Fibroblast of skin of left biceps (primary cell): ENCODE measurements at places on chromosomes 7 and 10.

DNA sequence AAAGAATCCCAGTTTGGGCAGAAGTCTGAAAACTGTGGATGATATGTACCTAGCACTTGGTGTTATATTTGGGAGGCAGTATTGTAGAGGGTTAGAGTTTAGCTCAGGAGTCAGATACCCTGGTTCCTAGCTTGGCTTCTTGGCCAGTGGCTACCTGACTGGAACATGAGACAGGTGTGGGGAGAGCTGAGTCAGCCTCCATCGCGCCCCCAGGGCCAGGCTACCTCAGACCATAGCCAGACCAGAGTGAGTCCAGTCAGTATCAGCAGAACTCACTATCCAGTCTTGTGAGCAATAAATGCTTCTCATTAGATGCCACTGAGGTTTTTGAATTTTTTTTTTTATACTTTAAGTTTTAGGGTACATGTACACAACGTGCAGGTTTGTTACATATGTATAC lies 26.0 kb downstream of the CYP3A5 start:
- no peak for DNase-seq

- no peak for DNase-seq
Observed at GRCh38 chr10:120606051-120606764, 149.2 kb downstream of the PLPP4 start.

DNA sequence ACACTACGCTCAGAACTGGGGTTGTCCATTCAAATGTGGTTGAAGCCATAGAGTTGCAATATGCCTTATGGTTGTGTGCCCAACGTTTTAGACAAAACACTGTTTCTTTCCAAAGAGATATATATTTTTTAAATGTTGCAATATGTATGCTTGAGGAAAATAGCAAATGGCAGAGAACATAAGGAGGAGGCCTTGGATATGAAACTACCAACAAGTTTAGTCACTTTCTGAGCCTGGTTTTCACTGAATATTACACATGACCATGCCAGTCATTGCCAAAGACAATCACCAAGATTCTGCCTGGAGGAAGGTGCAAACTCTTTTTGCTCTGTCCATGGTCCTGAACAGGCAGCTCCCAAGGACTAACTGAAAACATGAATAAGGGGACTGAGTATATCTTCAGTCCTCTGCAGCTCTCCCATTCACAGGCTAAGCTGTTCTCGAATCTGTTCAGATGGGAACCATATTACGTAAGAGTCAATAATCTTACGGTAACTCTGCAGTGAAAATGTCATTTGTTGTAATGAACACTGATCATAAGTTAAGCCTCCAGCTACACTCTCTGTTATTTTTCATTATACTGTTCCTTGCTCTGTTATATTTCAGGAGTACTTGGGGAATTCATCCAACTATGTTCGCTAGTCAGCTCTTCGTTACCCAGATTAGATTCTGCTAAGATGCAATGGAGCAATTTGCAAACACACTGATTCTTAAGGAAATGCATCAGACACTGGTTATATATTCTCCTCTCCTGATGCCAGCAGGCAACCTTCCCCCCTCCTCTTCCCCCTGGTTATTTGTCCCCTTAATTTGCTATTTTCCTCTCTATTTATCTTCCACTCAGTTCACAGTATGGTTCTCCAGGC lies 90.7 kb upstream of the C1QL3 start:
- peak; percentile 10 for DNase-seq

- no peak for DNase-seq
Observed at GRCh38 chr10:98169379-98169778, 34.9 kb downstream of the R3HCC1L start.

- DNase-seq = no peak
Observed at GRCh38 chr10:71667387-71667752, 52.2 kb downstream of the C10orf105 start.

GRCh38 chr7:142560166-142560565 lies 189.1 kb upstream of the PRSS1 start:
- DNase-seq = no peak

GRCh38 chr10:86099542-86100334 lies 266.9 kb downstream of the GRID1 start:
- DNase-seq = no peak

DNA sequence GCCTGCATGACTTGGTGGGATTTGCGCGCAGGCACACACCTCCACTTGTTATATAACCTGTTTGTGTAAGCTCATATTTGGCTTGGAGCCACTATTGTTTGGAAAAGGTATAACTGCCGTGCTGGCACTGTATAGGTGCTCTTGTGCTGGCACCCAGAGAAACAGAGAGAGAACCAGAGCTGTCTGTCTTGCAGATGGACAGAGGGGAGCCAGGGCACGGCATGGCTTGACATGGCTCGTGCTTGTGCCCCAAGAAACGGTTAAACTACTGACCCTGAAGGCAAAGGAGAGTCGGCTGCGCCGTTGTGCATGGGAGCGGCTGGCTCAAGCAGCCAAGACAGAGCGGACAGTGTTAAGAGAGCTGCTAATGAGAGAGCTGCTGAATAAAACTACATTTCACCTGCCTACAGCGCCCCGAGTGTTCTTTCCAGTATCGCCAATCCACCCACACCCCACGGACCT lies 23.2 kb downstream of the RAPGEF5 start:
- DNase-seq = no peak

DNA sequence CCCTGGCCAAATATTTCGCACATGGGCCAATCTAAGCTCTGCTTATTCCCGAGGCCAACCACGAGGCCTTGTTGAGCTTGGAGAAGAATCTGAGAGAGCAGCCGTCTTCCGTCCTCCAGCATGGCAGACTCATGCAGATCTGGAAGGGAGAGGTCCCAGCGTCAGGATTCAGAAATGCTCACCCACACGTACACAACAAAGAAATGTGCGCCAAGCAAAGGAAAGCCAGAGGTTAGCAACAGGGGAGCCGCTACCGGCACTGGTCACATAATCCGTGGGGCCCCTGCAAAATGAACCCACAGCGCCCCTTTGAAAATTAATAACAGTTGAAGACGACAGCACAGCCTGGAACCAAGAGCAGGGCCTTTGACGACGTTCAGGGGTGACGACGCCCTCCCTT lies 25.4 kb upstream of the PRKAG2 start:
- no peak for DNase-seq

GRCh38 chr7:40802497-40802896 lies 667.7 kb downstream of the SUGCT start:
- DNase-seq = no peak

- DNase-seq = no peak
Observed at GRCh38 chr7:66732439-66732838, 8.1 kb upstream of the RABGEF1 start.

GRCh38 chr10:56035489-56035888 lies 325.6 kb downstream of the ZWINT start:
- no peak for DNase-seq

DNA sequence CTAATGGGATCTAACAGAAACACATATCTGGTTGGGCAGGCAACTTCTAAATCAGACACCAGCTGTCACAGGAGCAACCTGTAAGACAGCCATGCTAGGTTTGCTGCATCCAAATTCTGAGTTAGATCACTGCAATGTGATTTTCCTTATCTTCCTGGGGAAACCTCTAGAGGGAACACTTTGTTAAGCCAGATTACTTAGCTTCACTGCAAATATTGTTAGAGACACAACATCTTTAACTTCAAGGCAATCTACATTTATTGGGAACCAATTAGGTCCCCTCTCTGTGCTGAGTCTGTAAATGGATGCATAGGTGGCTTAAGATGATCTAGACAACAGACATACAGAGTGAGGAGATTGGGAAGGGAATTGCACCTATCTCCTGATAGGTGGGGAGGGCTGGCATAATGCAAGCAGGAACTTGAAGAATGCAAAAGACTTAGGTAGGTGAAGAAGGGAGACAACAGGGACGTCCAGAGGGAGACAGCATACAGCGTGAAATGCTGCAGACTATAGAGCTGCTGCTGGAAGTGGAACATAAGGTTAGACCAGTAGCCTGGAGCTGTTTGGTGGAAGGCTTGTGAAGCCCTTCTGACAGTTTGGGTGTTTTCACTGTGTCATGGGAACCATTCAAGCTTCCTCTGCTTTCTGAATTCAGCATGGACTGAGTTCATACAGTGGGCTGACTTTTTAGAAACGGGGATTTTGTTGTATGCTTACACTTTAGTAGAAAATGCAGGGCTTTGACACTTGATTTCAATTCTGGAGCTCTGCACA lies 109.8 kb upstream of the ELMO1 start:
- no peak for DNase-seq

- no peak for DNase-seq
Observed at GRCh38 chr10:27368706-27369105, 128.1 kb upstream of the ACBD5 start.

DNA sequence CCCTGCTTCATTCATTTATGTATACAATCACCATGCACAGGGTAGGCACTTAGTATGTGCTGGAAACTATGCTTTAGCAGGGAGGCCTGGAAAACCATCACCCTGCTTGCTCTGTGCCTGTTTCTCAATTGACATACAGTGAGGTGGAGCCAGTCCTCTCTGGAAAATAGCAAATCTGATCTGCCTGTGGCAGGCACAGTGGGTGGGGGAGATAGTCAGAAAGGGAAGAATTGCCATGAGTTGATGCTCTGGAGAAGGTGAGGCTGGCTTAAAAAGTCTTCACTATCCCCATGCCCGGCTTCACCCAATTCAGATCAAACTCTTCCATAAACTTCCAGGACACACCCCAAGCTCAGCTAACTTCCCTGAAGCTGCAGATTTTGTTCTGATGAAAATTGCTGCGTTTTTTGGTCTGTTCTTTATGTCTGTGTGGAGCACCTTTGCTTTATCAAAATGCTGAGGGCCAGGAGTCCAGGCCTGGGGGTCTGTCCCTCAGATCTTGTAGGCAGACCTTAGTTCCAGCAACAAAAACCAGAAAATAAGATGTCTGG lies 84.8 kb downstream of the ANK3 start:
- DNase-seq = no peak

DNA sequence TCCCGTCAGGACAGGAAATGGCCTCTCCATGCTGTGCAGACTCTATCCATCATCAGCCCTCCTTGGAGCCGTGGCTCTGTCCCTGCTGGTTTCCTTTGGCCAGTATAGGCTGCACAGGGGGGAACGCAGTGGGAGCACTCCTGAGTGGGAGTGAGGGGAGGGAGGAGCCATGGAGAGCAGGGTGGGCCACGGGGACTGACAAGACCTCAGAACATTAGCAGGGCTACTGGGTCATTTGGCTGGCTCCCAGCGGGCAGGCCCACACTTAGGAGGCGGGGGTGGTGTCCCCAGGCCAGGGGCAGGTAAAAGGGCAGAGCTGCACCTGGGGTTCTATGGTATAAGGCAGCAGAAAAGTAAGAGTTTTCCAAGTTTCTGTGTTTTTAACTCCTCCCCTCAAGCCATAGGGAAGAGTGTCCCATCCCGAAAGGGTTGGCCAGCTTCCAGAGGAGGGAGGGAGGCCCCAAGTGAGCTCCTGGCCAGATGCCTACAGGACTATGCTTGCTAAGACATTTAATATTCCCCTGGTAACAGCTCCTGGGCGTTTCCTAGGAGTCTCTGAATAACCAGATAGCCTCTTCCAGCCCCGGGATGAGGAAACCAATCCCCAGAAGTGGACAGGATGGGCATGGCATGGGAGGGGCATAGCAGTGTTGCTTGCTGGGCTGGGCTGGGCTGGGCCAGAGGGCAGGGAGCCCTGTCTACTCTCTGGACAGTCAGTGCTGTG lies 5.5 kb upstream of the OPN4 start:
- DNase-seq = peak; percentile 36
